ENCODE measurements at places on chromosomes 12 and 14.

DNA sequence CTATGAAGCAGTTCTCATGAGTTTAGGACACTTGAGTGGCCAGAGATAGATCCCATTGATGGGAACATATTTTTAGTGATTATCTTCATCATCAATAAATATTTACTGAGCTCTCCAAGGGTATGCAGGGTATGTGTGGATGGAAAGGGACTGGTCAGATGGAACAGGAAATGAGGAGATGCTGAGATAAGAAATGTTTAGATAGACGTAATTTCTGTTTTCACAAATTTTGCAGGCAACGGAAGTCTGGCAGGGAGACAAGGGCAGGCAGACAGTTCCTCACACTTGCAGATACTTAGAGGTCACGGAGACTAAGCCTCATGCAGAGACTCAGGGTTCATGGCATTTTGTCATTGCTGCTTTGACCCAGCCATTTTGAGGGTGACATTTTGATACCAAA is 24.3 kb downstream of the BCL2L14 start:
- no peak for DNase-seq

- no peak for DNase-seq
These were observed 18.4 kb downstream of the PRKAB1 start for GRCh38 chr12:119686355-119686754.

GRCh38 chr14:90060965-90061684 is 669 bp upstream of the KCNK13 start:
- DNase-seq = no peak

GRCh38 chr14:53570411-53571387 is 385.9 kb downstream of the BMP4 start:
- DNase-seq = no peak

- DNase-seq = no peak
These were observed 7.0 kb downstream of the DGKA start for GRCh38 chr12:55937981-55938380.

DNA sequence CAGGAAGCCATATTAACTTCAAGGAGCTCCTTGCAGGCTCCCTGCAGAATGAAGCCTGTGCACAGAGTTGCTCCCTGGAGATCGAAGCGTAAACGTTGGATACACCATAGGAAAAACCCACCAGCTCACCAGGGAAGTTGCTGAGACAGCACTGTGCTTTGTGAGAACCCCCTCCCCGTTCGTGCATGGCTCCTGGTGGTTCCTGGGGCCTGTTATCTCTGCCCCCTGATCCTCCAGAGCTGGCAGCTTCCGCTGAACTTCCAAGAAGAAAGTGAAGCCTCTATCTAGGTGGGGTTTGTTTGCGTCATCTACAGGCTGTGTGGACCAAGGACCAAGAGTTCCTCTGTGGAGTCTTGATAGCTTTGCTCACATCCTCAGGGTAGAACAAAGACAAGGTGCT is 2.4 kb upstream of the CCDC85C start:
- DNase-seq = no peak

- no peak for DNase-seq
These were observed 5.2 kb downstream of the RHOF start for GRCh38 chr12:121788176-121788818.

DNA sequence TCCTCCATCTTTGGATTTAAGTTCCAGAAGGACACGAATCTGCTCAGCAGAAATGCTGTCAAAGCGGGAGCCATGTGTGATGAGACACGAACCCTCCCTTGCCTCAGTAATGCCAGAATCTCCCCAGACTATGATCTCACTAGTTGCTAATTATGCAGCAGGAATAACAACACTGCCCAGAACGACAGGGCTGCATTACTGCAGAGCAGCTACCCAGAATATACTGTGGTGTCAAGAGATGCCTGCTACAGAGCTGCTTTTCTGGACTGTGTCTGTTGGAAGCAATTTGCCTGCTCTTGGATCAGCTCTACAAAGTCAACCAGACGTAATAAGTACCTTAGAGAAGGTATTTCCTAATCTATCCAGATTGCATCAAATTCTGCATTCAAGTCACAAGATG is 5.5 kb downstream of the CSRNP2 start:
- DNase-seq = no peak

DNA sequence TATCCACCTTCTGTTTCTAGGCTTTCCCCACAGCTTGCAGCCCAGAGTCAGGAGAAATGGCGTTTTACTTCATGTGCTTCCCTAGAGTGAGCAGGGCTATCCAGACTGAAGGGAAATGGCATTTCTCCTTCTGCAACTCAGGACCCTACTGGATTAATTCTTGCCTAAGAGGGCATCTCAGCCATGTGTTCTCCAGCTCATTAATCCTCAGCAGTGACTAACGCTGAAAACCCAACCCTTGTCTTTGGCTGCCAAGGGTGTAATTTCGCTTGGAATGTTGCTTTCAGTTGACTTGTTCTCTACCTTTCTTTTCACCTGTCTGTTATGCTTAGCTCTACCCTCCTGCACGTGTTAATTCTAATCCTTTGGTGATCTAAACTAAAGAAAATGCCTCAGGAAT is 21.0 kb upstream of the EMP1 start:
- no peak for DNase-seq

DNA sequence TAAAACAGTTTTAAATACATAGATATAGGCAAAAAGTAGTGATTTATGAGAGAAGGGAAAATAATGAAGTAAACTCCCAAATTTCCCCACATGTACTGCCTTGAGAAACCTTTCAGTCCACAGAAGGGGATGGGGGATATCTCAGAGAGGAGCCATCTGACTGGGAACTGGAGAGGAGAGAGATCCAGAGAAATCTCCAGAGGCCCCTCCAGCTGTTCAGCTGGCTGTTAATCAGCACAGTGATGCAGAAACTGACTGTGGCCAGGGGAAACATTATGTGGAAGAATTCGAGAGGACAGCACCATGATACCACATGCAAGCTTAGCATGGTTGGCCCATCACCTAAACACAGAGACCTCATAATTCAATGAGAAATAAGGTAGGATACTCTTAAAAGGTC is 1165.9 kb upstream of the TMEM132C start:
- DNase-seq = no peak

GRCh38 chr14:90096566-90096965 is 34.8 kb downstream of the KCNK13 start:
- no peak for DNase-seq

DNA sequence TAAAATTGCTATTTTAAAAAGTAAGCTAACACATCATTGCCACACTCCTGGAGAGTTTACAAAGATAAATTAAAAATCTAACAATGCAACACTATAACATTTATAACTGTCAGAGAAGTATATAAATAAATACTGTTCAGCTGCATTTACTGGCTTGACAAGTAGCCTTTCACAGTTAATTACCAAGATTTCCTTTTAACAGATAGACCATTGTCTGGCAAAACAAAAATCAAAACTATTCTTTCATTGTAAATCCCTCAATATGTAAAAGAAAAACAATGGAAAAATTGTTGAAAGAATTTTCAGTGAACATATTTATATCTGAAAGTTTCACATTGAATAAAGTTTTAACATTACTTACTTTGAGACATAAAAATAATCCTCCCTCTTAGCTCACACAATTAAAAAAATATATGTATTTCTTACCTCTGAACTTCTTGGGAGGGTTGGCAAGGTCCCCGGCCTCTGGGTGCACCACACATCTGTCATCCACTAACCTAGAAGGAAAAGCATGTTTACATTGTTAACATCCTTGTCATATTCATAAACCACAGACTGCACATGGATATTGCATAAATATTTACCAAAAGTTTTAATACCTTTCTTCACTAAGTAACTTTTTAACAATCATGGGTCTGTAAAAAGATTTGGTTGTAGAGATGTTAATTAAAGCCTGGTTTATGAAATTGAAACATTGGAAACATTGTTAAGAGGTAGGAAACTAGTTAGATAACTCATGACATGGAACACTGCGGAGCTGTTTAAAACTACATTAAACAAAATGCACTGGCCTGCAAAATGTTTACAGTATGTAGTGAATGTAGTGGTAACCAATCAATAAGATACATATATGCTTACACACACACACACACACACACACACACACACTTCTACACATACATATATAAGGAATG is 43.0 kb downstream of the ITPR2 start:
- no peak for DNase-seq

Data from amygdala (tissue), 56 donors.